Activated CD8-positive, alpha-beta T cell treated with anti-CD3 and anti-CD28 coated beads, Interleukin-2, amount 10 ng/mL, durations not matched to agents 7 days and 5 days (primary cell): ENCODE measurements at places on chromosomes 12 and 14.

GRCh38 chr14:89351221-89351515 is 65.9 kb downstream of the FOXN3 start:
- DNase-seq = no peak

- DNase-seq = no peak
Observed at GRCh38 chr12:104718304-104718929, 239.7 kb downstream of the SLC41A2 start.

GRCh38 chr14:20428802-20429201 is 7.2 kb downstream of the KLHL33 start:
- no peak for DNase-seq

- no peak for DNase-seq
Observed at GRCh38 chr14:99780690-99781089, 12.5 kb upstream of the EML1 start.

GRCh38 chr12:102227954-102228353 is 30.3 kb upstream of the PMCH start:
- no peak for DNase-seq

DNA sequence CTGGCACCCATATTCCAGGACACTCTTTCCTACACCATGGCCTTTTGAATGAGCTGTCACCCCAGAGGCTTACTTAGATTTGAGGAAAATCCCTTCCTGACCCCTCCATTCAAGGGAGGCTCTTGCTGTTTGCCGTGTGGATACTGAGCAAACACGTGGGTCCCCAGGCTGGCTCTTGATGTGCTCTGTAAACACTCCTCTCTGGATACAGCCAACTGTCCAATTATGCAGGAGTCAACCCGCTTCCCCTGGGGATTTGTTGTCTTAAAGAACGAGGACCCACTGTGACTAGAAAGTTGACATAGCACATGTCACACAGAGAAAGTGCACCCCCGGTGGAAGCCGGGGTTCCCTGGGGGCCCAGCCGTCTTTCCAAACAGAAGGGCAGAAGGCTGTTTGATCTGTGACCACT is 75.8 kb upstream of the CEP83 start:
- DNase-seq = no peak

- DNase-seq = no peak
Observed at GRCh38 chr12:24152270-24152669, 202.8 kb upstream of the SOX5 start.

GRCh38 chr12:132986885-132987225 is 688 bp downstream of the ZNF26 start:
- no peak for DNase-seq

DNA sequence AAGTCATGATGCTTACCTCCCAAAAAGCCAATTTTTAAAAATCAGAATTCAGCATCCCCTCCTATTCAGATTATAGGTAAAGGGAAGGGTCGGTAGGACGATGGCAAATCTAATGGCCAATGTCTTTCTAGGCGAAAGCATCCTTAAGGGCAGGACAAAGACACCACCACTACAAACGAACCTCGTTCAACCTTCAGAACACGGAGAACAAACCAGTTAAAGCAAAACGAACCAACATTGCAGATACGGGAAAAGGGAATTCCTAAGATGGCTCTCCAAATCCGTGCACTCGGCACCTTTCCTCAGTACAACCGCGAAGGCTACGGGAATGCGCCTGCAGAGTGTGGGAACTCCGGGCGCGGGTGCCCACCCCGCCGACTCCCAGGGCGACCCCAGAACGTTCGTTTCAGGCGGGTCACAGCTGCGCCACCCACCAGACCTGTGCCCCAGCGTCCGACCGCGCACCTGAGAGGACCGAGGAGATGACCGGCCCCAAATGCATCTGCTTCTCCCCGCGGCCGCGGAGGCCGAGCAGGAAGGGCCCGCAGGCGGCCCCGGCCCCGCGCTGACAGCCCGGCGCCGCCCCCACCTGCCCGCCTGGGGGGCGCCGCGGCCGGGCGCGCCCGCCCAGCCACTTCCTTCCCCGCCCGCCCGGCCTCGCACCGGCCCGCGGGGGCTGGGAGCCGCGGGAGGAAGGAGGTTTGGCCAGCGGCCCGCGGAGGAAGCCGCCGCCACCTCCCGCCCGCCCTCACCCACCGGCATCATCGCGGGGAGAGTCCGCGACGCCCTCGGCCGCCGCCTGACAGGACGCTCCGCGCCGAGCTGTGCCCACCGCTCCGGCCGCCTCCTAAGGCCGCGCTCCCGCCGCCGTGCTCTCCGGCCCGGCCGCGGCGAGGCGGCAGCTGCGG is 578 bp downstream of the PPP1R13B start:
- peak; percentile 30 for DNase-seq

DNA sequence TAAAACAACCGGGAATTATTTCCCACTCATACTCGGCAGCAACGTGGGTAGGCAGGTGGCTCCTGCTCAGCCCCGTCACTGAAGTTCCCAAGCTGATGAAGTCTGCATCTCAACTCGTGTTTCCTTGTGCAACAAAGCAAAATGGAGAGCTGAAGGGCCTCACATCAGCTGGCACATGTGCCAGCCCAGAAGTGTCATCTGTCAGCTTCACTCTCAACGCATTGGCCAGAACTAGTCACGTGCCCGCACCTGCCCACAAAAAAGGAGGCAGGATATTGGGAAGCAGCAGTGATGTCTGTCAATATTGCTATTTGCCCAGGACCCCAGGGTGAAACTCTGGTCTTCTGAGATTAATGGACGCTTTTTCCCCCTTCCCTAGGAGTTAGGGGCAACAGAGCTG is 344.0 kb downstream of the BCL11B start:
- DNase-seq = no peak

GRCh38 chr14:34190717-34191116 is 239.8 kb upstream of the EGLN3 start:
- DNase-seq = no peak

- DNase-seq = no peak
Observed at GRCh38 chr12:110254971-110255540, 26.0 kb upstream of the ATP2A2 start.

DNA sequence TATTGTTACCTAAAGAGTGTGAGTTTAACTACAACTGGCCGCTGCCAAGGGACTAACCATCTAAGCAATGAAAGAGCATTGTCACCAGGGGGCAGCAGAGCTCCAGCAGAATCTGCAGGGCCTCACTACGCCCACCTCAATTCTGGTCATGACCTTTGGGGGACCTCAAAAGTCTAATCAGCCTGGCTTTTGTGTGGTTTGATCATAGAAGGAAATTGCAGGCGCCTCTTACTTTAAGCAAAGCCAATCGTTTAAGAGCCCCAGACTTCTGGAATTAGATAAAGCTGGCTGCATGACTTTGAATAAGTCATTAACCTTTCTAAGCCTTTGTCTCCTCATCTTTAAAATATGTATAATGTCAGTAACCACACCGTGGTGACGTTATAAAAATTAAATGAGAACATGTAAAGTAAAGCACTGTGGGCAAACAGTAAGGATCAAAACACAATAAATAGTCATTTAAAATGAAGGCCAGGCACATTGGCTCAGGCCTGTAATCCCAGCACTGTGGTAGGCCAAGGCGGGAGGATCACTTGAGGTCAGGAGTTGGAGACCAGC is 58.6 kb downstream of the TBX3 start:
- DNase-seq = peak; percentile 48

GRCh38 chr12:62637679-62638078 is 171.1 kb downstream of the MON2 start:
- no peak for DNase-seq

GRCh38 chr12:82099216-82099615 is 259.0 kb downstream of the CCDC59 start:
- no peak for DNase-seq

- DNase-seq = peak; percentile 8
Observed at GRCh38 chr12:111451232-111451631, 45.5 kb downstream of the SH2B3 start.

DNA sequence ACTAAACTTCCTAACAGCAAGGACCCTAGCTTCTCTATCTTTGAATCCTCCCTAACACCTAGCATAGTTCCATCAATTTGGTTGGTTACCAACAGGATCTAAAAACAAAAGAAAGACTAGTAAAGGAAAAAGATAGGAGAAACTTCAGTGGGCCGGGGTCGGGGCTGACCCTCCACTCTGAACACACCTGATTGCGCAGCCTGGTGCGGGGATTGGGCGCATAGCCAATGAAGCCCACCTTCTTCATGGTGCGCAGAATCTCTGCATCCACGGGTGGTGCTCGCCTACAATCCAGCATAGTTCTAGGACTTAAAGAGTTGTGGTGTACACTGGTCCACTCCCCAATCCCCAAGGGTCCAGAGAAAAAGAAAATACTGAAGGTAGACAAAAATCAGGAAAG is 7.7 kb downstream of the PAN2 start:
- no peak for DNase-seq

DNA sequence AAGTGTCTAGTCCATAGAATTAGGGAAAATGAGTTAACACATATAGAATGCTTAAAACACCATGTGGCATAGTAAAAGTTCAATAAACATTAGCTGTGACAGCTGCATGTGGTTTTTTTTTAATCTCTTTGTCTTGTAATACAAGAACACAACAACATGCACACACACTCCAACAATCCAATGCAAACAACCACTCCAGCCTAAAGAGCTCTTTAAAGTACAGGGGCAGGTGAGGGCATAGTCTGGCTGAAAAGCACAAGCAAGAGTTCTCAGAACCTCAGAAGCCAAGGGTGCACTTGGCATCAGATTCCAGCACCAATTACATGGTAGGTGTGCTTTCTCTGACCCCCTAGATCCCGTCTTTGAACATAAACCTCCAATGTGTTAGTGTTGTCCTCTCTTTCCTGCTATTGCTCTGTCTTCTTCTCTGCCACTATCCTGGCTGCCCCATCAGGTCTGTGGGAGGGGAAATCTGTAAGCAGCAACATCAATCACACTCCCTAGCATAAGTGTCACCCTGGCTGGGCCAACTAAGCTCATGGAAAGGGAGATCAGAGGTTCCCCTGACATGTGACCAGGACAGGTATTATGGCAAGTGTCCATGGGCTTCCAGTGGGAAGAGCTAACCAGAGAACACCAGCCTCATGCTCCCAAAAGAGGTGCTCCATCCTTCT is 91.0 kb downstream of the SLC8A3 start:
- no peak for DNase-seq

- DNase-seq = no peak
Observed at GRCh38 chr12:47801170-47801903, 18.4 kb downstream of the HDAC7 start.

DNA sequence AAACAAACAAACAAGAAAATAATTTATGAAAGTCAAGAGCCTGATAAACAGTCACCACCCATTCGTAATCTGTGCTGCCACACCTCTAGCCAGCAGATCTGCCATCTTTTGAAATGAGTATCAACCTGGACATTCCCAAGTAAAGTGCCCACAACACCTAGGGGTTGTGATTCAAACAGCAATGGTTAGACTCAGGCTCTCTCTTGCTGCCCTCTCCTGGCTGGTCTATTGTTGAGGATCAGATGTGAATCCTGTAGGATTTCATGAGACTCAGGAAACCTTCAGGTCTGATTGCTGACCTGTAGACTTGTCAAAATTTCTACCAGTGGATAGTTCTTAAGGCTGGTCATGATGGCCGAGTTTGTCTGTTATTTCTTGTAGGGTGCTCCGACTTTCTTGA is 26.8 kb downstream of the DGLUCY start:
- no peak for DNase-seq

- DNase-seq = no peak
Observed at GRCh38 chr14:22489244-22489545, 99.8 kb downstream of the DAD1 start.

DNA sequence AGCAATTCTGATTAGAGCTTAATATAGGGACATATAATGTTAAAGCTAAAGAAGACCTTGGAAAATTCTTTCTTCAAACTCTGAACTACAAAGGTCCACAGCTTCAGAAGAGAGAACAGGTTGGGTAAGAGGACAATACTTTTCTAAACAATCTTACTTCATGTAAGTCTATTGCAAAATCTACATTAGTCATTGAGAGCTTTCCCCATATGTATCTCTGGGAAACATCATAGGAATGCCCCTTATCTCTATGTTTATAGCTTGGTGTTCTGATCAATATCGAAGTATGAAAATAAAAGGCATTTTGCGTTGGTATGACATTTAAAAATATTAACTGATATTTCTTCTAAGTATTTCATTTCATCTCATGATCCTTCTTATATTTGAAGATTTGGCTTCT is 962.6 kb downstream of the AACS start:
- no peak for DNase-seq

- DNase-seq = no peak
Observed at GRCh38 chr14:44347316-44347715, 159.8 kb downstream of the FSCB start.

DNA sequence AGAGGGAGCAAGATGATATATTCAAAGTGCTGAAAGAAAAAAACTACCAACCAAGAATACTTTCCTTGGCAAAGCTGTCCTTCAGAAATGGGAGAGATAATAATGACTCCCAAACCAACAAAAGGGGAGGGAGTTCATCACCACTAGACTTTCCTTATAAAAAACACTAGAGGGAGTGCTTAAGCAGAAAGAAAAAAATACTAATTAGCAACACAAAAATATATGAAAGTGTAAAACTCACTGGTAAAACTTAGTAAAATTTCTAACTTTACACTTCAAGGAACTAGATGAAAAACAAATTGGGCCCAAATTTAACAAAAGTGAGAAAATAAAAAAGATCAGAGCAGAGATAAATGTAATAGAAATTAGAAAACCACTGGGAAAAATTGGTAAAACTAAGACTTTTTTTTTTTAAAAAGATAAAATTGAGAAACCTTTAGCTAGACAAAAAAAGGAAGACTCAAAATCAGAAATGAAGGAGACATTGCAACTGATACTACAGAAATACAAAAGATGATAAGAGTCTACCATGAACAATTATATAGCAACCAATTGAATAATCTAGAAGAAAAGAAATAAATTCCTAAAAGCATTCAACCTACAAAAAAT is 60.4 kb upstream of the FAR2 start:
- DNase-seq = no peak

DNA sequence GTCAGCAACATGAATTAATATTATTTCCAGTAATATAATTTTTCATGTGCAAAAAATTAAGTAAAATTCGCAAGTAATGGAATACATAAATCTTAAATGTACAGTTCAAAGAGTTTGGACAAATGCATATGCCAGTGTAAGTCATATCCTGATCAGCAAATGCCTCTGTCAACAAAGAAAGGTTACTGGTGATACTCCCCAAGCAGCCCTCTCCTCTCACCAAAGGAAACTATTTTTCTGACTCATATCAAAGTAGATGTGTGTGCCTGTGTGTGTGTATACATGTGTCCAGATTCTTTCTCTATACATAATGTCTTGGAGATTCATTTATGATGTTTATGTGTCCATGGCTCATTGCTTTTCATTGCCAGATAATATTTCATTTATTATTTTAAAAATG is 1035.0 kb downstream of the SLC16A7 start:
- no peak for DNase-seq

DNA sequence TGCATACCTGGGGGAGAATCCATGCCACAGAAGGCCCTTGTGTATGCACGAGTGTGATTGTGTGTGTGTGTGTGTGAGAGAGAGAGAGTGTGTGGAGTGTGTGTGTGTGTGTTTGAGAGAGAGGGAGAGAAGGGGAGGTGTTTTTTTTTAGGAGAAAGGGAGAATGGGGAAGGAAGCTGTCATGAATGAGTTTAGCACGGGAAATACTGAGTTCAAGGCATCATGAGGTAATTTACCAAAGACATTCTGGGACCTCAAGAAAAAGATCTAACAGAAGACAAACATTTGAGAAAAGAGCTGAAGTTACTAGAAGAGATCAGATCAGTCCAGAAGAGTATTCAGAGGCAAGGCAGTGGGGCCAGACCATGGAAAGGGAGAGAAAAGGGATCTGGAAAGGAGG is 157.1 kb downstream of the TTC7B start:
- no peak for DNase-seq

GRCh38 chr14:99441918-99442317 is 38.7 kb downstream of the SETD3 start:
- no peak for DNase-seq
